ENCODE measurements at places on chromosomes 5 and 9.

DNA sequence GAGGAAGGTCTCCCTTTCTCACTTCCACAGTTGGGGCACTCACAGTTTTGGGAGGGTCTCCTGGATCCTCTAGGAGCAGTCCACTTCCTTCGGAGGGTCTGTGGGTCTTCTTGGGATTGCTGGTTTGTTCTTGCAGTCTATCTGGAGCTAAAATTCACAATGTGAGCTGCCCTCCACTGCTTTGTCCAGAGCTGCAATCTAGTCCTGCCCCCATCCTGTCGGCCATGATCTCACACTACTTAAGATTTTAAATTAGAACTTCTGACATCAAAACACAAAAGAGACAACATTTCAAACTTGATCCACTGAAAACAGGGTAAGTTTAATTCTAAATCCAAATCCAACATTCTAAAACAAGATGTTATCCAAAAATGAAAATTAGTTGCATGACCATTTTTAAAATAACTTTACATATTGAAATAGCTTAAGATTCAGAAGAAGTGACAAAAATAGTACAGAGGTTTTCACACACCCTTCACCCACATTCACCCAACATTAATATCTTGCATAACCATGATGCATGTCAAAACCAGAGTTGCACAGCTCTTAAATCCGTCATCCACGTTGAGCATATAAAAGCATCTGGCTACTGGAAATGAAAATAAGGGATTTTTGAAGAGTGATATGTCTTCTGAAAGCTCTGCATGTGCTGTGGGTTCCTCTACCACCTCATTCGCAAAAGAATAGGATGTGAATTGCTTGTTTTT is 113.7 kb upstream of the EPB41L4A start:
- DNase-seq, result no peak

DNA sequence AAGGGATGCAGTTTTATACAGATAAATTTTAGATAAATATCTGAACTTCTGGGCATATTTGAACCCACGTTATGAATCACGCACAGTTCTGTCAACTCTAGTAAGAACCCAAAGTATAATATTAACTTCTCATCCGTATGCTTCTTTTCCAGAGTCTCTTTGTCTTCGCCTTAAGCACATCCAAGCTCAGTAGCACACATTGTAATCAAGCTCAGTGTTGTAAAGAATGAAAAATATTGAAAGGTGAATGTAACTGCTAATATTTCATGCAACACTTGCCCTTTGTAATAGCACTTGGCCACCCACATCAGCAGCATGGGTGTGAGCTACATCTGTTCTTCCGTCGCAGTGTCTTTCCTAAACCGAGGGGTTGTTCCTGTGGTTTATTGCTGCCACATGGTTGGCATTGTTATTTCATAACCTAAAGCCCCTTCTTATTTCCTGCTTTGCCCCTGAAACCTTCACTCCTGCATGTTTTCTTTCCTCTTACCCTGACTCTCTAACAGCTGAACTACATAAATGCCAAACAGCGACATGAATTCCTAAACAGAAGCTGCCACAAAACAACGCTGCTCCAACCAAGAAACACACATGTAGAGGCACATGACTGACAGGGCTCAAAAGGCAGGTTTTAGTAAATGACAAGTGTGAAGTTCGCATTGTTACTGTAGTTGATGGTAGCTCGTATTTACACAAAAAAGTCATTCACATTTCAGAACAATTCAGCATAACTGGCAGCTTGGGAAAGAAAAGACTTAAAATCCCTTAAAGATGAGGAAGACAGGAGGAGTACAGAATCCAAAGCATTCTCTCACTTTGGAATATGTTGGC is 190.1 kb upstream of the MEF2C start:
- no peak for DNase-seq

DNA sequence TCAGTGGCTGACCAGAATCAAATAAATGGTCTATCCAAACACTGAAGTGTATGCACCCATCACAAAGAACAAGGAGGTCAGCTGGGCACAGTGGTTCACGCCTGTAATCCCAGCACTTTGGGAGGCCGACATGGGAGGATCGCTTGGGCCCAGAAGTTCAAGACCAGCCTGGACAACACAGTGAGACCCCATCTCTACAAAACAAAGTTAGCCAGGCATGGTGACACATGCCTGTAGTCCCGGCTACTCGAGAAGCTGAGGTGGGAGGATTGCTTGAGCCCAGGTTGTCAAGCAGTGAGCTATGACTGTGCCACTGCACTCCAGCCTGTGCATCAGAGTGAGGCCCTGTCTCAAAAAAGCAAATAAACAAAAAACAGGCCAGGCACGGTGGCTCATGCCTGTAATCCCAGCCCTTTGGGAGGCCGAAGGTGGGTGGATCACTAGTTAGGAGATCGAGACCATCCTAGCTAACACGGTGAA is 40.5 kb downstream of the SEMA4D start:
- DNase-seq, result no peak

DNA sequence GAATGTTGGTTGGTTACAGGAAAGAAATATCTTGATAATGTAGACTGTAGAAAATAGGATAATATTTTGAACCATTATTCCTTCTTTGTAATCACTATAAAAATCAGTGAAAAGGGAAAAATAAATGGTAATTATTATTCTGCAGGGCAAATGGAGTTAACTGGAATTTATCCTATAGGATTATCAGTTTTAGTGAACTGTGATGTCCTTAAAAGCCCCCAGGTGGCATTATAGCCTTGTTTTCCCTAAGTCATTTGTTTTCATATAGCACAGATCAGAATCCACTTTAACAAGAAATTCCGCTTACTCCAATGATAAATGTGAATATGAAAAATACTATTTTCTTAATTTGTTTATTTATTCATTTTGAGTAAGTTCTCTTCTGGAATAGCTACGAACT is 26.2 kb upstream of the WDR41 start:
- no peak for DNase-seq

DNA sequence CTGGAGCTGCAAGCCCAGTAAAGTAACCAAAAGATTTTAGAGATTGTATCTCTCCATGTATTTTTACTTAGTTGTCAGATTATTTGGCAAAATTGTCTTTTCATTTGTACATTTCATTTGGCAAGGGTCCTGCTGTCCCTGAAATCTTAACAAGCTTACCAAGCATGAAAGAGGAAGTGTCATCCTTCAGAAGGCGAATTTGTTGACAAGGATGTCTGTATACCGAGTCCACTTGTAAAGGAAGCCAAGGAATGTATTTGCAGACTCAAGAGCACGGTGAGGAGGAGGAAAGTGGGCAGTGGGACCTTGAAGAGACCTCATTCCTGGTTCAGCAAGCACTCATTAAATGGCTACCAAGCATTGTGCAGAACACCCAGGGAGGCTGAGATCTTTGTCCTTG is 7.5 kb upstream of the OTULINL start:
- DNase-seq, result no peak

GRCh38 chr5:21689587-21689986 is 1163.6 kb downstream of the CDH12 start:
- DNase-seq, result no peak

DNA sequence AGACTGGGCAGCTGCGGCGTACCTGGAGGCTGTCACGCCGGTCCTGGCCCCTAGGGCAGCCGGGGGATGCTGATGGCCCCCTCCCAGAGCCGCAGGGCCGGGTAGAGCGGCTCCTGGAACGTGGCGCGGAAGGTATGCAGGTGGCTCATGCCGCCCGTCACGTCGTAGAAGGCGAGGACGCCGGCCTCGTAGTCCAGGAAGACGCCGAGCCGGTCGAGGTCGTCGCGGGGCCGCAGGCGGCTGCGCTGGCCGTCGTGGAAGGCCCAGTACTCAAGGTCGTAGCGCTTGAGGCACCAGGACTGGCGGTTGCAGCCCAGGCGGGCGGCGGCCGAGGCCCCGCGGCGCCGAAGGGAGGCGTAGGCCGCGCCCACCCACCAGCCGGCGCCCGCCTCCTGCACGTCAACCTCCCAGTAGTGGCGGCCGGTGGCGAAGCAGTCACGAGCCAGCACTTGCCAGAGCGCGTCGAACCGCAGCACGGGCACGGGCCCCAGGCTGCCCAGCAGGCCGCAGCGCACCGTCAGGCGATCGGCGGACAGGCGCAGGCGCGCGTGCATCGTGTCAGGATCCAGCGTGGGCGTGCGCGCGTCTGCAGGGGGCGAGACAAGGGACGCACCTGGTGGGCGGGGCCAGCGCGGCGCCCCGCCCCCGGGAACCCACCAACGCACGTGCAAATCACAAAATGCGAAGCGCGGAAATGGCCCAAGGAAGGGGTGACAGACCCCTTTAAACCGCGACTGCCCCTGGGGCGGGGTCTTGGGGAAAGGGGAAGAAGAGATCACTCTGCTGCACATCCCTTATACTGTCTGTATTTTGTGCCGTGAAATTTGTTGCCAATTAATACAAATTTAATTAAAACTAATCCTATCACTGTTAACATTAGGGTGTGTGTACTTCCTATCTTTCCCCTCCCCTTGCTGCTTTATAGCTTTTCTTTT is 31.2 kb downstream of the NANS start:
- DNase-seq, result peak; percentile 36

DNA sequence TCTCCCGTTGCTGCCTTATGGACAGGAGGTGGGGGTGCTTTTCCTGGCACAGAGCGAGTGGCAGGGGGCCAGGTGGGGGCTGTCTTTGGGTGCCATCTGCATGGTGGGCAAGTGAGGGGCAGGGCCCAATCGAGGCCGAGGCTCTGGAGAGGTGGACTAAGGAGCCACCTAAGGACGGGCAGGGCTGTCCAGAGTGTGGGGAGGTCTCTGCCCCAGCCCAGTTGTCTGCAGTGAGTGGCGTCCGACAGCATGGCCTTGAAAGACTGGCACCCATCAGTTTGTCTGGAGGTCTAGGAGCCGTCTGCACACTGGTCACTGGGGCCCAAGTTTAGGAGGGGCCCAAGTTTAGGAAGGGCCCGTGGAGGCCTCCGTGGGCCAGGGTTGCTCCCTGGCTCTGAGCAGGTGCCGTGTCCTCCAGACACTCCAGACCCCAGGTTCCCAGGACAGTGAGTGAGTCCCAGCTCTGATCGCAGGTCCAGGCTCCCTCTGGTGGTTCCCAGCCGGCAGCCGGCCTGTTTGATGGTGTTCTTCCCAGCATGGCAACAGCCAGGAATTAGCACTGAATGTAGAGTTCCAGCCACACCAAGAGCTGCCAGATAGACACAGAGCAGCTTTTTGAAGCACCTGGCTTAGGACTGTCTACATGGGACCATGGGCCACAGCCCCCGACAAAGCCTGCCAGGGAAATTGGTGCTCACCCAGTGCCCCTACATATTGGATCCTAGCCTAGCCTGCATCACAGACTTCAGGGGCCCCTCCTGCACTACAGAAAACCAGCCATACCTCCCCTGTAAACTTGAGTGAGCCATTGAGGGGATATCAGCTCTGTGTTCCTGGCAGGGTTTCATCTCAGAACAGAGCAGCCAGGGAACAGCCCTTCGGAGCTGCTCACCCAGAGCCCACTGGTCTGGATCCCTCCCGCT is 120.9 kb downstream of the WNK2 start:
- DNase-seq, result no peak

DNA sequence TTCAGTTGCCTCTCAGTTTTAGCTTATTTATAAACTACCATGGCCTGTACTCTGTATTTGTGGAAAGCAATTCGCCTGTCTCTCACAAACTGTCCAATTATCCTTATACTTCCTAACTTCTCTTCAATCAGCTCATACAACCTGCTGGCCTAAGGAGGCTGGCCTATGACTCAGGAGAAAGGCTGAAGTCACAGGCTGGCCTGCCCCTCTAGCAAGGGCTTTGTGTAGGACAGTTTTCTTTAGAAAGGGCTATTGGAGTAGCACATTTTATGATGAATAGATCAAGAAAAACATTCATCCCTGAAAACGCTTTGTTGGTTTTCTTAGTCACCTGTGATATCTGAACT is 988.7 kb upstream of the ARRDC3 start:
- no peak for DNase-seq

GRCh38 chr9:130110166-130110565 is 56.5 kb downstream of the GPR107 start:
- no peak for DNase-seq

DNA sequence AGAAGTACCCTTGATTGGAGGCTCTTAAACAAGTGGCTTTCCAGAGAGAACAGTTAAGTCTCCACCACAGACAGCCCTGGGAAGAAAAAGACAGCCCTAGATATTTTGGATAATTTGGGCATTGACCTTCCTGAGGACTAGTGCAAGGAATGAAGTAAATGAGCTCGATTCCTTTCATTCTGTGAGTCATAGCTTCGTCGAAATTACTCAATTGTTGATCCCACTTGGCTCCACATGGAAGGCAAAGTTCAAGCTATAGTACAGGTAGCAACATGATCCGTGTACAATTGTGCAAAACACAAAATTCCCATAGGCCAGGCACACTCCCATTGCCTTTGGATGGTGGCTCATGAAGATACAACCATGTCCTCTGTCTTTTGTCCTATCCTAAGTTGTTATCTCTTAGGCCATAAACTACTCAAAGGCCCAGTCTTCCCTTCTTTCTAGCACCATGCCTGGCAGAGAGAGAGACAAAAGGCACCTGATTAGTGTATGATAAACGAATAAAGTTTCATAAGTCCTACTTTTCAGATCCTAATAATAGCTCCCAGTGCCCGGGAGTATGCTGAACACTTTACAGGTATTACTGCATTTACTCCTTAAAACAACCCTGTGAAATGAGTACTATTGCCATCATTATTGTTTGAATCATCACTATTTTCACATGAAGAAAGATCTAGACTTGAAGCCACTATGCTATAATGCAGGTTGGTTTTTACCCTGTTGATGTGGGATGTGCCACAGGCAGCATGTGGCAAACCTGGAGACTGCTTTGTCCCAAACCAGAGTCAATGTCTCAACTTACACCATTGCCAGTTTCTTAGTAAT is 116.7 kb upstream of the RANBP3L start:
- DNase-seq, result peak; percentile 61

DNA sequence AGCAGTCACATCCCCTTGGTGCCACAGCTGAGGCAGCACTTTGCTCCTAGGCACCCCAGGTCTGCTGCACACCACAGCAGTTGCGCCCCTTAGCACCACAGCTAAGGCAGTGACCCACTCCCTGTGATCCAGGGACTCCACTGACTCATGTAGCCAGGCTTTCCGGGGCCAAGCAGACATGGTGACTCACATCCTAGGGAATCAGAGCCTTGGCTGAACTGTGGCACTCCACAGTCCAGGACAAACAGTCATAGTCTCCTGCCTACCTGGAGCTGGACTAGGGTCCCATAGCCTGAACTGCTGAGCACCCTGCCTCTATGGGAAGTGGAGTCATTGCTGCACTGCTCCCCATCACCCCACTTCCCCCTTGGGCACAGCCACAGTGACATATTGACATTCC is 338.7 kb downstream of the NPR3 start:
- peak; percentile 80 for DNase-seq

DNA sequence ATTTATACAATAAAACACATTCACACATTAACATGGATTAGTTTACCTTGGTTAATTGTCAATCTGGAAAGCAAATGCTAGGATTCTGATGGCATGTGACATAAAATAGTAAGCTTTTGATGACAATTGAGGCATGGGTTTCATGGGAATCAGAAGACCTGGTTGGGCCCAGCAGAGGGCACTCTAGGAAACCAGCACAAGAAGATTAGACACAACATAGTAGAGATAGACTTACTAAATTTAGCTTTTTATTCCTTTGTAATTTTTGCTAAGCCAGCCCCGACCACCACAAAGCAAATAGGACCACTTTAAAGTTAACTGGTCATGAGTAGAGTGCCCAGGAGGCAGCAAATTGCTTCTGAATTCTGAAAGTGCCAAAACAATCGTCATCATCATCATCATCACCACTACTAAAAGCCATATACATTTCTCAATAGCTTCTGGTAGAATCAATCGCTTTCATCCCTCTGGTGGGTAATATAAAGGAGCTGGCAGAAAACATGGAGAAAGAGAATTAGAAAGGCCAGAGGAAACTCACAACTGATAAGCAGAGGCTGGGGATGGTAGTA is 163.2 kb downstream of the ARRDC3 start:
- no peak for DNase-seq

- DNase-seq, result no peak
These were observed 77.7 kb upstream of the FAM169A start for GRCh38 chr5:74943905-74944304.

Measured in epithelial cell of prostate (primary cell).